Activated CD4-positive, alpha-beta T cell treated with anti-CD3 and anti-CD28 coated beads for 1 hour (primary cell): ENCODE measurements at places on chromosomes 3 and 15.

DNA sequence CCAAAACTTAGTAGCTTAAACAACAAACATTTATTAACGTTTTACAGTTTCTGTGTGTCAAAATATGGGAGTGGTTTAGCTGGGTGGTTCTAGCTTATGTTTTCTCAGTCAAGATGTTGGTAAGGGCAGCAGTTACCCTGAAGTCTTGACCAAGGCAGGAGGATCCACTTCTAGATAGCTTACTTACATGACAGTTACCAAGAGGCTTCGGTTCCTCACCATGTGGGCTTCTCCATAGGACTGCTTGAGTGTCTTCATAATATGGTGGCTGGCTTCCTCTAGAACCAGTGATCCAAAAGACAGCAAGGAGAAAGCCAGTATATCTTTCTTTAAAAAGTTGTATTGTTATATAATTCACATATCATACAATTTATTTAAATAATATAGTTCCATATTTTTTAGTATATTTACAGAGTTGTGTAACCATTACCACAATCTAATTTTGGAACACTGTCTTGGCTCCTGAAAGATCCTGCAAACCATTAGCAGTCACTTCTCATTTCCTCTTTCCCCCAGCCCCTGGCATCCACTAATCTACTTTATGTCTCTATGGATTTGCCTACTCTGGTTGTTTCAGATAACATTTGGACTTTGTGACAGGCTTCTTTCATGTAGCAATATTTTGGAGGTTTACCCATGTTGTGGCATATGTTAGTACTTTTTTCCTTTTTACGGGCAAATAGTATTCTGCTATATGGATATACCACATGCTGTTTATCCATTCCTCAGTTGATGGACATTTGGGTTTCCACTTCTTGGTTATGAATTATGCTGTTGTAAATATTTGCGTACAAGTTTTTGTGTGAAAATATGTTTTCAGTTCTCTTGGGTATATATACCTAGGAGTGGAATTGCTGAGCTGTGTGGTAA lies 33.3 kb downstream of the MAPK6 start:
- DNase-seq: no peak

- DNase-seq: no peak
Observed at GRCh38 chr3:24278543-24278942, 216.1 kb downstream of the THRB start.

- DNase-seq: no peak
Observed at GRCh38 chr15:64112073-64112772, 16.4 kb downstream of the SNX1 start.

- DNase-seq: no peak
Observed at GRCh38 chr3:109313061-109313460, 3.3 kb downstream of the DPPA2 start.

GRCh38 chr3:169268286-169268776 lies 395.2 kb downstream of the MECOM start:
- DNase-seq: no peak

DNA sequence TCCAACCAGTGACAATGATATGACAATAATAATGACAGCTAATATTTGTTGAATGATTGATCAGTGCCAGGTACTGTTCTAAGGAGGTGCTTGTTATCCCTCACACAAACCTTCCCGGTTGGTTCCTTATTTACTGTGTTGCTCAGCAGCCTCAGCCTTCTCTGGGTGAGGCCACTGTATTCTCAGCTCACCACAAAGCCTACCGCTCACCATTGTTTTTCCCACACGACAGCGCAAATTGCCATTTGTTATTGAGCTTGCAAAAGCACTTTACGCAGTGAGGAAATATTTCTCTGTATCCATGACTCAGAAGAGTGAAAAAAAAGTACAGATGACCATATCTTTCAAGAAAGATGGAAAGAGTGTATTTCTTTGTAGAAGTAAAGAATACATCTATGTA lies 49.5 kb upstream of the PDZRN3 start:
- DNase-seq: no peak

- no peak for DNase-seq
Observed at GRCh38 chr15:28890711-28891495, 5.1 kb downstream of the APBA2 start.

GRCh38 chr3:46127503-46127902 lies 80.6 kb downstream of the CCR1 start:
- DNase-seq: no peak

GRCh38 chr15:55108858-55109518 lies 87.8 kb downstream of the RSL24D1 start:
- peak; percentile 20 for DNase-seq

- DNase-seq: no peak
Observed at GRCh38 chr15:71447328-71448250, 332.3 kb downstream of the THSD4 start.

DNA sequence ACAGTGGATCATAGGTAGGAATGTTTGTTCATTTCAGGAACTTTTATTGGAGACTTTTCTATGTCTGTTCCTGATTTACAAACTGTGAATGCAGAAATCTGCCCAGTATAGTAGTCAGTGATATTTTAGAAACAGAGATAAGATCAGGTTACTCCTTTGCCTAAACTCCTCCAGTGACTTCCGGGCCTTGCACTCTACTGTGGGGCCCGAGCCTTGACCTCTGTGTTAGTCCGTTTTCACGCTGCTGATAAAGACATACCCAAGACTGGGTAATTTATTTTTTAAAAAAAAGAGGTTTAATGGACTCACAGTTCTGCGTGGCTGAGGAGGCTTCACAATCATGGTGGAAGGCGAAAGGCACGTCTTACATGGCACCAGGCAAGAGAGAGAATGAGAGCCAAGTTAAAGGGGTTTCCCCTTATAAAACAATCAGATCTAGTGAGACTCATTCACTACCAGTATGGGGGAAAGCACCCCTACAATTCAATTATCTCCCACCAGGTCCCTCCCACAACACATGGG lies 127.1 kb downstream of the DNAJB8 start:
- DNase-seq: no peak

GRCh38 chr3:50345586-50346234 lies at the start of gene ZMYND10:
ZMYND10 (minus strand) TSS chr3:50345732; CDS start chr3:50345579, 153 bp downstream.
- peak; percentile 66 for DNase-seq

- no peak for DNase-seq
Observed at GRCh38 chr3:192957441-192958021, 39.9 kb upstream of the MB21D2 start.

DNA sequence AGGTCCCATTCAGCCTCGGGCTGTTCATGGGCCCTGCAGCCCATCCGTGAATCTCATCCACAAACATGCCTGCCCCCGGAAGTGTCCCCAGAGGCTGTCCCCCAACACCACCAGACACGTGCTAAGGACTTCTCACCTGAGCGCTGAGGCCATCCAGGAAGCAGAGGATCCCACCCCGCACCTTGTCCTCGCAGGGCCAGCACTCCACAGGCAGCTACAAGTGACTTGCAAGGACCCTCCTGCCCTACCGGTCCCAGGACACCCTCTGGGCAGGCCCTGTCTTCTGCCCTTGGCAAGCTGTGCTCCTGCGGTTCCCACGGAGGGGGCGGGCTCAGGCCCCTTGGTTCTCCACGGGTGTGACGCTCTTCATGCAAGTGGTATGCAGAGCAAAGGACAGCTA lies 146.0 kb downstream of the NUP210 start:
- no peak for DNase-seq

DNA sequence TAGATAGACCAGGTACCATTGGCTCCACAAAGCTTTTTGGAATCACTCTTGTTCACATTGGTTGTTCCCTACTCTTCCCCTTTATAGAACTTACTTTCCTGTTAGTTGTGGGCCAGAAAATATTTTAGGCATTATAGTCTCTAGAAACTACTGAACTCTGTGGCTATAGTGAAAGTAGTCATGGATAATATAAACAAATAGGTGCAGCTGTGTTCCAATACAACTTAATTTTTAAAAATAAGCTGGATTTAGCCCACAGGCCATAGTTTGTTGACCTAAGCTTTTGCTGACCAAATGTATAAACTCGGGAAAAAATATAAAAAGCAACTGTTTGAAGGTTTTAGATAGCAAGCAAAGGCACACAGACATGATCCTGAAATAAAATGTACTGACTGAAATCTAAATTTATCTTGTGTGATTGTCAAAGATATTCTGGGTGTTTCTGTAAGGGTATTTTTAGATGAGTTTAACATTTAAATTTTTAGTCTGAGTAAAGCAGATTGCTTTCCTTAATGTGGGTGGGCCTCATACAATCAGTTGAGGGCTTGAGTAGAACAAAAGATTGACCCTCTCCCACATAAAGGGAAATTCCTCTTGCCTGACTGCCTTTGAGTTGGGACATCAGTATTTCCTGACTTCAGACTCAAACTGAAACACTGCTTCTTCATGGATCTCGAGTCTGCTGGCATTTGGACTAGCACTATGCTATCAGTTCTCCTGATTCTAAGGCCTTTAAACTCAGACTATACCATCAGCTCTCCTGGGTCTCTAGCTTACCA lies 13.2 kb downstream of the IQCB1 start:
- no peak for DNase-seq

- no peak for DNase-seq
Observed at GRCh38 chr3:144820726-144821125, 849.1 kb downstream of the DIPK2A start.

DNA sequence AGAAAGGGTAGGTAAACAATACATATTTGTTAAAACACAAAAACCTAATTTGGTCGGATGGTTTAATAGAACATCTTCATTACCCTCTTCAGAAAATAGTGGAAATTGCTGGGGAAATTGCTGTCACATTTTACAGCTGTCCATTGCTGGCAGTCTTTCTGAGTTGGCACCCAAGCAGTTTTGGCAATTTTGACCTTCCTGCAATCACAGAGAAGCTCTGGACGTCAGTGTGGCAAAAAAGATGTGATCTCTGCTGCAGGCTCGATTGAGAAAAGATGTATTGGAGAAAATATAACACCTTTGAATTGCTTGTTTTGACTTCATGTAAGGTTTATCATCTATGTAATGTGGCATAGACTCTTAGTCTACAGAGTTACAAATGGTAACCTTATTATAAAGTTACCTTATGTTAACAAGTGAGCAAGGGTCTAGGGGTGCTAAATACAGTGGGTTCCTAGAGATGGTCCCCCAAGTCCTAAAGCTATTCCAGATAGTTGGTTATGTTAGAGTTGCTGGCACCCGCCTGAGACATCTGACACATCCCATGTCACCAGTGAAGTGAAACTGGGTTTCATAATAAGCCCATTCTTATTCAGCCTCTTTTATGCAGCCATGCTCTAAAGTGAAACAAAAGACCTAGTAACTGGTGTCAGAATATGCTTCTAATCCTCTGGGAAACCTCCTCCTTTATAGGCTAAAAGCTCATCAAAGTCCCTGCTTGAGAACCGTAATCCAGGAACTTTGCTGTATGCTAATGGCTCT lies 14.0 kb downstream of the UBE2E1 start:
- no peak for DNase-seq

- no peak for DNase-seq
Observed at GRCh38 chr15:57019496-57020160, 101.2 kb downstream of the TCF12 start.

DNA sequence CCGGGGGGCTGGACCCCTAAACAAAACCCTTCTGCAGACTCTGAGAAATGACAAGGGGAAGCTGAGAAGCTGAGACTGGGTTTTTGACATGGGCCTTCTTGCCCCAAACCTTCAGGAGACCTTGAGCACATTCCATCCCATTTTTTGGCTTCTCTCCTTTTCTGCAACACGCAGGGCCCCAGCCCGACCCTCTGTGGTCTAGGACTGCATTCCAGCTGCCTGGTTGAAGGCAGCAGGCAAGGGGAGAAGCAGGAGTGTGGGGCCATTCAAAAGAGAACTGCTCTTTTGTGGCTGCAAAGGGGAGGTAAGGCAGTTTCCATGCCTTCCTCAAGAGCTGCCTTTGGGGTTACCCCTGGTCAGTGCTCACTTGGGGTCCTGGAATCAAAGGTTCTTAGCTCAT lies 263.0 kb downstream of the TLE3 start:
- no peak for DNase-seq

- no peak for DNase-seq
Observed at GRCh38 chr3:149781741-149782140, 10.6 kb downstream of the ANKUB1 start.

DNA sequence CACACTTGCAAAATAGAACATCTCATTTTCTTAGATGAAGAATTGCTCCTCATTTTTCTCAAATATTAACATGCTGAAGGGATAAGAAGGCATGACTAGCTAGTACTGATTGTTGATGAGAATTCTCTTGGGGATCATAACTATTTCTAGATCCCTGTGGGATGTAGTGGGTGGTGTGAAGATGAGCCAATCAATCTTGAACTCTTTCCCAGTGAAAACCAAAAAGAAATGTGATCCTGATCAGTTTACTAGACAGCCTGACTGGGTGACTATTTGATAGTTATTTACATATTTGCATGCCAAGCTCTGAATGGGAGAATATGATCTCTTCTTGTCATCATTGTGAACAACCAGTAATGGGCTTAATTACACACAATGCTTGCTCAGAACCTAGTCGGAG lies 63.7 kb downstream of the ZIC1 start:
- DNase-seq: no peak

DNA sequence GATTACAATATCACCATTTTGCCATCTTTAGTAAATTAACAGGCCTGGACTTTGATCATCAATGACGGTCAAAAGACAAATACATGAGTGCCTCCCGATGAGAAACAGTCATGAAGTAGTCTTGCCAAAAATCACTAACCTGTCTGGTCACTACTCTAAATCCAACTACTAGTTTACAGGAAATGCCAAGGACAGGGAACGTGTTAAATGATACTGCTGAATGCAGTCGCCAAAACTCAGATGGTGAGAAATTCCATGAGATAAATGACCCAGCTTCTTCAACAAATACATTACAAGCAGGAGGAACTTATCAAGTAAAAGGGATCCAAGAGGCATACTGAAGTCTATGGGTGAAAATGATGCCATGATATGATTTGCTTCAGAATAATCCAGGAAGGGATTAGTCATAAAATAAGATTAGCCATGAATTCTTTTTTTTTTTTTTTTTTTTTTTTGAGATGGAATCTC lies 35.8 kb upstream of the ATP13A3 start:
- no peak for DNase-seq

GRCh38 chr15:88247914-88248313 lies 8.6 kb downstream of the NTRK3 start:
- no peak for DNase-seq

DNA sequence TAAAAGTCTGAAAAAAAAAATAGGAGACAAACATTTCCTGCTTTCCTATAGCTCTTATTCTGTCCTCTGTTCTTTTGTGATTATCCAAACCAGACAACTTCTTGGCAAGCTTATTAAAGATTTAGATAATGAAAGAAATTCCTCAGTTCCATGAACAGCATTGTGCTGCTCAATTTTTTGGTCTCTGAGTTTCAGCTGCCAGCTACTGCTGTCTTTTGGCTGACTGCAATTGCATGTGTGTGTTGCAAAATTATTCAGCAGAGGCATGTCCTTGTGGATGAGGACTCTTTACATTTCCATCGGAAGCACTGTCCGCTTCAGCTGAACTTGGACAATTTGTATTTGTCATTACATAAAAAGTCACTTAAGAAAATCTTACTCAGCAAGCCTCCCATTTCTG lies 397.3 kb upstream of the RASGRP1 start:
- DNase-seq: no peak

DNA sequence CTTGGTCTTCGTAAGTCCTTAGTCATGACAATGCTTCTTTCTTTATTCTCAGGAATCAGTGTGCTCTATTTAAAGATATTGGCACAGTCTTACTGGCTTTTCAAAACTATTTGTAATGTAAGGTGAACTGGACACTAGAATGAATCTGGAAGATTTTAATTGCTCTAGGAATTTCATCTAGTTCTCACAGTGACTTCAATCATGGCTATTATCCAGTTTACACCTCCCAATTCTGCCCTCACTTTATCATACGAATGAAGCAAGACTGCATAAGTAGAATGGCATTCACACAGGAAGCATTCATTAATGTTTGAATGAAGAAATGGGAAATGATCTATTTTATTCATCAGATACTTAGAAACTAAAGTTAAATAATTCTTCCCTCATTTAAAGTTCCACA lies 26.7 kb upstream of the DRD3 start:
- DNase-seq: no peak

- DNase-seq: no peak
Observed at GRCh38 chr15:93497291-93497690, 408.3 kb upstream of the RGMA start.
